ENCODE measurements at places on chromosomes 7 and 10.
A peak's percentile ranks its signal among the peaks of the same experiment; 100 is the strongest.

DNA sequence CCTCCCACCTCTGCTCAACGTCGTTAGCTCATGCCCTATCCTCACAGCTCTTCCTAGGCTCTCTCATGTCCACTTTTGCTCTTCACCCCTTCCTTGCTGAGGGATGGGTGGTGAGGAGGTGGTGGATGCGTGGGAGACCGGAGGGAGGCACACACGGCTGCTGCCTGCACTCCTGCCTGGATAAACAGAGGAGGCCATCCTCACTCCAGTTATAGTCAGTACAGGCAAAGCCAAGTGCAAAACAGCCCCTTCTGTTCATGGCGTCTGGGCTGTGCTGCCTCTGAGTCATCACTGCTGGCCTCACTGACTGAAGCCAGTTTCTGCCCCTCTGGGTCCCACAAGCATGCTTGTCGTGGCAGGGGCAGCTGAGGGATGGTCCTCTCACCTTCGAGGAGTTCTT lies 31.9 kb upstream of the LRRC4 start:
- DNase-seq = no peak

- DNase-seq = no peak
These were observed 7.5 kb upstream of the SND1 start for GRCh38 chr7:127644484-127644883.

DNA sequence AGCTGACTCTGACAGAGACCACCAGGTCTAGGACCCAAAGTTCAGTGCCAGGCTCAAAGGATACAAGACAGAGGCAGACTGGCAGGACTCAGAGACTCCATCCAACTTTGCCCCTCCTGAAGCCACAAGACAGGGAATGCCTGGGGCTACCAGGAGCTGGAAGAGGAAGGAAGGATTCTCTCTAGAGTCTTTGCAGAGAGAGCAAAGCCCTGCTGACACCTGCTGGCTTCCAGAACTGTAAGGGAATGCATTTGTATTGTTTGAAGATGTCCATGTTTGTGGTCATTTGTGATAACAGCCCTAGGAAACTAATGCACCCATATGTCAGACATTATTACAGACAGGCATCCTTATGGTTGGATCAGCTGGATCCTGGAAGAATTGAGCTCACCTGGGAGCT lies 132.3 kb upstream of the C7orf33 start:
- DNase-seq = no peak

DNA sequence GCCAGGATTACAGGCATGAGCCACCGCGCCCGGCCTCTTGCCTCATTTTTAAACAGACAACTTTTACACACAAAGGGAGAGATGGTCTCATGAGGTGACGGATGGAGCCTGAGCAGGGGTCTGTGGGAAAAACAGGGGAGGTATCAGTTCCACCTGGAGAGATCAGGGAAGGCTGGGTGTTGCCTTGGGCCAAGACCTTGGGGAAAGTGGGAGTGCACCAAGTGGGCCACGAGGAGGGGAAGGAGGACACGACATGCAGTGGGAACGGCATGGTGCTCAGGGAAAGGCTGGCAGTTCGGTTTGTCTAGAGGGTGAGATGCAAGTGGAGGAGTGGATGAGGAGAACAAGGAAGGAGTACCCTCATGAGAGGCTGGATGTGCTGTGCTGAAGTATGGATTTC lies 8.9 kb upstream of the ZNF777 start:
- no peak for DNase-seq

GRCh38 chr10:131820626-131821025 lies 80.2 kb upstream of the PPP2R2D start:
- no peak for DNase-seq

- no peak for DNase-seq
These were observed 112.8 kb downstream of the LARP4B start for GRCh38 chr10:818526-819220.

DNA sequence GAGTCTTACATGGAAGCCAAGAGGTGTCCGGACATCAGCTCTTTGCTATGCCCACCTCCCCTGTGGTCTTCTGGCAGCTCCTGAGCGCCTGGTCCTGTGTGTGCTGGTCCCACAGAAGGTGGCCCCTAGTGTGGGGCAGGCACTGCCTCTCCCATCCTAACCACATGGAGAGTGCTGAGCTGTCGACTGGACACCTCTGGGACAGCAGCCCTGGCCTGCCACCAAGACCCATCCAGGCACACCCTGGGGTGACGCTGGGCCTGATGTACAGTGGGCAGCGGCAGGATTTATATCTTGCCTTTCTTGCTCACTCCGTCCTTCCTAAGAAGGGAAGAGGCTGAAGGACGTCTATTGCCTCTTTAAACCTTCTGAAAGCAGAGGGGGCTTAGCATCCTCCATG lies 98.7 kb downstream of the EBF3 start:
- DNase-seq = no peak

GRCh38 chr10:101388676-101389276 lies 34.8 kb downstream of the BTRC start:
- DNase-seq = no peak

- DNase-seq = no peak
These were observed 1.9 kb upstream of the BHLHA15 start for GRCh38 chr7:98209166-98209920.

DNA sequence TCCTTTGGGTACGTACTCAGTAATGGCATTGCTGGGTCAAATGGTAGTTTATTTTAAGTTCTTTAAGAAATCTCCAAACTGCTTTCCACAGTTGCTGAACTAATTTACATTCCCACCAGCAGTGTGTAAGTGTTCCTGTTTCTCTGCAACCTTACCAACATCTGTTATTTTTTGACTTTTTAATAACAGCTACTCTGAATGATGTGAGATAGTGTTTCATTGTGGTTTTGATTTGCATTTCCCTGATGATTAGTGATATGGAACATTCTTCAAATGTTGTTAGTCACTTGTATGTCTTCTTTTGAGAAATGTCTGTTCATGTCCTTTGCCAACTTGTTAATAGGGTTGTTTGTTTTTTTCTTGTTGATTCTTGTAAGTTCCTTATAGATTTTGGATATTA lies 558.9 kb downstream of the SH2D4B start:
- DNase-seq = no peak

DNA sequence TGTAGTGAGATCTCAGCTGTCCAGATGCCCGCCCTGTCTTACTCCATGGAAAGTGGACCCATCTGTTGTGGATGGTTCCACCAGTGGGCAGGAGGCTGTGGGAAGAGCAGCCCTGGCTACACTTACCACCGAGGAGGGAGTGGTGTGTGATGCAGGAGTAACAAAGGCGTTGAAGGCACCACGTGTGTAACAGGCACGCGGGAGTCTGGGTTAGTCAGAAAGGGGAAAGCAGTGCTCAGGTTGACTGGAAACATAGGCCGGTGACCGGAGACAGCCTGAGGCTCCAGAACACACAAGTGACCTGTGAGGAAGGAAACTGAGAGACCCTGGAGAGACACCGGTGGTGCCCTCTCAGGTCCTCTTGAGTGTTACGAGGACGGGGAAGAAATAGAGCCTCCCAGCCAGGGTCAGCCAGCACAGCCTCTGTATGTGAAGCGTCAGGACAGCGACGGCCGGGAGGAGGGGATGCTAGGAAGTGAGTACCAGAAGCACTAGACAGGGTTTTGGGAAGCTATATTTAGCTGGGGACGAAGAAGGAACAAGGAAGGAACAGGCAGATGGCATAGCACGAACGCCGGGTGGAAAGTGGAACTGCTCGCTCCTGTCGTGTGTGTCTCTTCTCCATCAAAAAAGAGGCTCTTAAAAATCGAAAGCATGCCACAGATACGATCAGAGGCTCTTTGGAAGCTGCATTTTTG lies 51.7 kb downstream of the DAGLB start:
- DNase-seq = no peak

DNA sequence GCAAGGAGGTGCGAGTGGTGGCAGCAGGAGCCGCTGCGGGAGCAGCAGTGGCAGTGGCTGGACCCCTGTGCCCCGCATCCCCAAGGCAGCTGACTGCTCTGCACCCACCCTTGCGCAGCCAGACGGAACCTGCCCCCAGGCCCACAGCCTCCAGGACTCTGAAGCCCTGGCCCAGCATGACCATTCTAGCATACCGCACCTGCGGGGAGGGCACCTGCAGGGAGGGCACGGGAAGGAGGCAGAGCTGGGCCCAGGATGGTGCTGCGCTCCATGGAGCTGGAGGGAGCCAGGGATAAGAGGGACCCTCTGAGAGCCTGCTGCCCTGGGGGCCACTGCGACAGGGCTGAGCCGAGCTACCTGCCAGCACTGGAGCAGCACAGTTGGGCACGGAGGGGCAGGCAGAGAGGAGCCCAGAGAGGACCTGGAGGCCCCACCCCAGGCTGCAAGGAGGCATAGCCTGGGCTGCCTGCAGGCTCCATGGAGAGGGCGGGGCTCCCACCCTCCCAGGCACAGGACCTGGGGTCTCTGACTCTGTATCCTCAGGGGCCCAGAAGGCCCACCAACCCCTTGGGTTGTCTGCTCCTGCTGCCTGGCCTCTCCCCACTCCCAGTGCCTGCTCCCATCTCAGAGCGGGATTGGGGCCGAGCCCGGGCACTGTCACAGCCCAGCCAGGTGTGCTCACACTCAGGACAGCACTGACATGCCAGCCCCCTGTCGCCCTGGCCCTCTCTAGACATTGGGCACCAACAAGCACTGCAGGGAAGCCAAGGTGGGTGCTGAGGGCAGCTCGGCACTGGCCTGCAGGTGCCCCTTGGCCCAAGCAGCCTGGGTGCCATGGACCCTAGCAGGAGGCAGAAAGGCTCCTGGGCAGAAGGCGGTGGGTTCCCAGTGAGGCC lies 87.6 kb downstream of the HTR7 start:
- no peak for DNase-seq

DNA sequence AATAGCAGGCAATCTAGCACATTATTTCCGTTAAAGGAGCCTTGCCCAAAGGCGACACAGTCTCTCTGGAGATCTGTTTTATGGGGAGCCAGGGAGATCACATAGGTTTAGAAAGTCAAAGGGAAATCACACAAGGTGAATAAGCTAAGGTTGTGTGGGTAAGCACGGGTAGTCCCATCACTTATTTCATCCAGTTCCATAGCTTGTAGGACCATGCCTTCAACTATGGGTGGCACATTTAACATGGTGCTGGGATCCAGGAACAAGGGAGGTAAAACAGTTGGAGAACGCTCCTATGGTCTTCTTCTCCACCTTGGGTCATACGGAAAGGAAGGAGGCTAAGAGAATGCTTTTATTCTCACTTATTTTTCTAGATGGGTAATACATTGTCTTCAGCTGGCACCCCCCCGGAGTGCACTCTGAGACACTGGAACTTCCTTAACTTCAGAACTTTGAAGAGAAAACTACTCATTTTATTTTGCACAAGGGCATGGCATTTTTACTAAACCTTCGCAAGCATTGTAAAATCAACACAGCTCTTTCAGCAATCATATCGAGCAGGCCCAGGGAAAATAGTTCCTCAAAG lies 435.4 kb downstream of the KIF20B start:
- no peak for DNase-seq

DNA sequence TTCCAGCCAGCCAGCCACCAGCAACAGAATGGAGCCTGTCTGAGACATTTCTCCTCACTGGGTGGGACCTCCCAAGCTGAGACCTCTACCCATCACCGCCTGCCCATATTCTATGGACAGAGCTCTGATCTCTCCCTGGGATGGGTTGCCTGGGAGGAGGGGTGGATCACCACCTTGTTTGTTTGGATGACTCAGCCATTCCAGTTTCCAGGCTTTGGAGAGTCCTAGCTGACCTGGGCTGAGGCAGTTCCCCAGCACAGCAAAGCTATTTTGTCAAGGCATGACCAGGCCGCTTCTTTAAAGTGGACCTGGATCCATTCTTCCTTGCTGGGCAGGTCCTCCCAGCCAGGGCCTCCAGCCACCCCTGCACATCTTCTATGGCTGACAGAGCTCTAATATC lies 982.3 kb downstream of the DNAJB9 start:
- DNase-seq = no peak

GRCh38 chr10:107616031-107616430 lies 451.5 kb upstream of the SORCS1 start:
- DNase-seq = no peak

- peak; percentile 22 for DNase-seq
These were observed 64.0 kb downstream of the OAT start for GRCh38 chr10:124354411-124355382.

- DNase-seq = no peak
These were observed 568.3 kb downstream of the KIF20B start for GRCh38 chr10:90269699-90270098.

- no peak for DNase-seq
These were observed 68.9 kb downstream of the MYOF start for GRCh38 chr10:93413252-93413689.

- no peak for DNase-seq
These were observed at the start of gene STEAP4 for GRCh38 chr7:88306590-88307048. Gene STEAP4, minus strand, starts transcription at chr7:88306894. Its CDS starts 22,625 bp downstream, at chr7:88284269.
